Calu3 (cell line): ENCODE measurements at places on chromosomes 2 and 18.

- no peak for DNase-seq
Measured at GRCh38 chr2:158960193-158960592, 8.2 kb upstream of the TANC1 start.

DNA sequence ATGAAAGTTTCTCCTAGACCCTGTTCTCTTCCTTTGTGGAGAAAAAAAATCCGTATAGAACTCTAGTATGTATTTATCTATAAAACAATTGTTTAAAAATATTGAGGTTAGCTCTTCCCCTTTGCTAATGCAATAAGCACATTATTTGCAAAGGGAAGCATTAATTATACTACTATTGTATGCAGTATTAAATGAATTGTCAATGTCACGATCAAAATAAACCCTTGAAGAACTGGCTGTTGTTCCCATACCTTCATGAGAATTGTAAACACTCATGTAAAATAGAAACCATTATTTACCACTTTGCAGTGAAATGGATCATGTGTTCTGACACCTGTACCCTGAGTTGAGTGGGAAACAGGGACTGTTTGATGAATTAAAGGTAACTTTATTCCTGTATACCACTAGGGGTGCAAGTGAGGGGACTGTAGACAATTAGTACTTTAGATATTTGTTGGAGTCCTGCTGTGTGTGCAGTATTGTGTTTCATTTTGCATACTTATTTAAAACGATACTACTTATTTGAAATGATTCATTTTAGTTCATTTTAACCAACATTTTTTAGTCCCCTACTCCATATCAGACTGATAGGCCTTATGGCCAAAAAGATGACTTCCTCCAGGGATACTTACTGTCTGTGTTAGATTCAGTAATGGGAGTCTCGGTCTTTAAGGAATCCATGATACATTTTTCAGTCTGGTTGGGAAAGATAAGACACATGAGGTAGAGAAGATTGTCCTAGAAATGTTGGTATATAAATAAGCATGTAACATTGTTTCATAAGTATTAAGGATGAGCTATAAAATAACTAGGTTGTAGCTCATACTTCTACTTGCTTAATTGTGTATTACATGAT, 7.9 kb downstream of the PKP4 start:
- DNase-seq = no peak

- DNase-seq = no peak
Measured at GRCh38 chr18:49170925-49171505, 220.2 kb upstream of the SMAD7 start.

DNA sequence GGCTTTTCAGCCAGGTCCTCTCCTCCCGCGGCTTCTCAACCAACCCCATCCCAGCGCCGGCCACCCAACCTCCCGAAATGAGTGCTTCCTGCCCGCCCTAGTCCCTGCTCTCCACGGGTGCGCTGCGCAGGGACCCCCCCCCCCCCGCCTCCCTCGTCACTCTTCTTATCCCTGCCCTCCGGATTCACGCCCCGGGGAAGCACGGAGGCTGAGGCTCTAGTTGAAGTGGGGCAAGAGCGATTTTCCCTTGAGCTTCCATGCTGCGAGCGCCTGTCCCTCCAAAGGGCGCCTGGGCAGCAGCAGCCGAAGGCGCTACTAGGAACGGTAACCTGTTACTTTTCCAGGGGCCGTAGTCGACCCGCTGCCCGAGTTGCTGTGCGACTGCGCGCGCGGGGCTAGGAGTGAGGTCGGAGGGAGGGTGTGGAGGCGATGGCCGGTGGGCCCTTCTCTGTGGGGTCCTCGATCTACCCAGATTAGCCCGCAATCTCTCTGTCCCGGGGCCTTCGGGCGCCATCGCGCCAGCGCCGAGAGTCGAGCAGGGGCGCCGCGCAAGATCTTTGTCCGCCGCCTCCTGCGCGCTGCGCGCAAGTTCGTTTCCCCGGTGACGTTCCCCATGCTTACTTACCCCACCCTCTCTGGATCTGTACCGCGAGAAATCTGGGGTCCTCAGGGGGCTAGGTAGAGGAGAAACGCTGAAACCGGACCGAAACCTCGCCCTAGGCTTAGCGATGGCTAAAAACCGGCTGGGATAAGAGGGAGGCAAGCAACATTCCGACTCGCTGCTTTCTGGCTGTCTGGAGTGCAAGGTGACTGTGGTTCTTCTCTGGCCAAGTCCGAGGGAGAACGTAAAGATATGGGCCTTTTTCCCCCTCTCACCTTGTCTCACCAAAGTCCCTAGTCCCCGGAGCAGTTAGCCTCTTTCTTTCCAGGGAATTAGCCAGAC, 677 bp downstream of the GAD1 start:
- peak; percentile 35 for DNase-seq

GRCh38 chr2:68091439-68092034, 28.7 kb upstream of the C1D start:
- DNase-seq = no peak

DNA sequence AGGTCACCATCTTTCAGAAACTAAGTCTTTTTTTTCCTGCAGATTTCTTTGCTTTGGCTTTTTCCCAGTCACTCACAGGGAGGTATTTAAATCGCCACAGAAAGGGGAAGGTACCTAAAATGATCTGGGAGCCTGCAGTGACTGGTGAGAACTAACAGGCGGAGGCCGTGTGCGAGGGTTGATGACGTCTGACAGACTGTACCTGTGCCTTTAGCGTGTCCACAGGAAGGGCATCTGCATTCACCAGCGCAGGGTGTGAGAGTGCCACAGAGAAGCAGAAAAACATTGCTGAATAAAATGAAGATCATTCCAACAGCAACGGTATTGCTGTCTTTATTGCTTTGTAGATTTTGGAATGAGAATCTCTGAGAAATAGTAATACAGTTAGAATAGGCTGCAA, 5.7 kb downstream of the CTDP1 start:
- DNase-seq = no peak

GRCh38 chr2:60581433-60582282, 28.2 kb upstream of the BCL11A start:
- peak; percentile 81 for DNase-seq

- DNase-seq = no peak
Measured at GRCh38 chr2:45905632-45905958, 254.1 kb downstream of the PRKCE start.

DNA sequence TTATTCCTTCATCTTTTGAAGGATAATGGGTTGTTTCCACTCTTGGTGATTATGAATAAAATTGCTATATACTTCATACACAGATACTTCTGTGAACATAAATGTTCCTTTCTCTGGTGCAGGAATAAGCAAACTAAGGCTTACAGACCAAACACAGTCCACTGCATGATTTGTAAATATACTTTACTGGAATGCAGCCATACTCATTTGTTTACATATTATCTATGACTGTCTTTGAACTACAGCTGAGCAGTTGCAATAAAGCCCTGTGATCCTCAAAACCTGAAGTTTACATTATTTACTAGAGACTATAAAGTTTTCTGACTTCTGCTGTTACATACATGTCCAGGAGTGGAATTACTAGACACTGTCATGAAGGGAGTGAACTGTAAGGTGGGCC, 381.0 kb upstream of the CNTNAP5 start:
- no peak for DNase-seq

DNA sequence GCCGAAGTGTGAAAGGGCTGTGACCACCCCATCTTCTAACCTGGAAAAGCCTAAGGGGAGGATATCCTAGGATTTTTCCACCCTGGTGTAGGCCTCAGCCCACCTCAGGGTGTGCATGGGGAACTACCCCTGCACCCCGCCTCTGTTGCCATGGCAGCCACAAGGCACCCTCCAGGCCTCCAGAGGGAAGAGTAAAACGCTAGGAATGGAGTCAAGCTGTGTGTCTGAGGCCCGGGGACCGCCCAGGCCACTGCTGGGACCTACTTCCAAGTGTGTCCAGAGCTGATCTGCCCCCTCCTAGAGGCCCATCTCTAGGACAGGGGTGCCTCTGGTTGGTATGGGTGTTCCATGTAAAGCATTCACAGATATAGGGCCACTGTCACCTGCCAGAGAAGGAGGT, 86.7 kb downstream of the PLB1 start:
- DNase-seq = no peak

- no peak for DNase-seq
Measured at GRCh38 chr2:238848976-238849853, 1.3 kb downstream of the TWIST2 start.

- DNase-seq = no peak
Measured at GRCh38 chr2:241025639-241026038, 27.2 kb downstream of the SNED1 start.

DNA sequence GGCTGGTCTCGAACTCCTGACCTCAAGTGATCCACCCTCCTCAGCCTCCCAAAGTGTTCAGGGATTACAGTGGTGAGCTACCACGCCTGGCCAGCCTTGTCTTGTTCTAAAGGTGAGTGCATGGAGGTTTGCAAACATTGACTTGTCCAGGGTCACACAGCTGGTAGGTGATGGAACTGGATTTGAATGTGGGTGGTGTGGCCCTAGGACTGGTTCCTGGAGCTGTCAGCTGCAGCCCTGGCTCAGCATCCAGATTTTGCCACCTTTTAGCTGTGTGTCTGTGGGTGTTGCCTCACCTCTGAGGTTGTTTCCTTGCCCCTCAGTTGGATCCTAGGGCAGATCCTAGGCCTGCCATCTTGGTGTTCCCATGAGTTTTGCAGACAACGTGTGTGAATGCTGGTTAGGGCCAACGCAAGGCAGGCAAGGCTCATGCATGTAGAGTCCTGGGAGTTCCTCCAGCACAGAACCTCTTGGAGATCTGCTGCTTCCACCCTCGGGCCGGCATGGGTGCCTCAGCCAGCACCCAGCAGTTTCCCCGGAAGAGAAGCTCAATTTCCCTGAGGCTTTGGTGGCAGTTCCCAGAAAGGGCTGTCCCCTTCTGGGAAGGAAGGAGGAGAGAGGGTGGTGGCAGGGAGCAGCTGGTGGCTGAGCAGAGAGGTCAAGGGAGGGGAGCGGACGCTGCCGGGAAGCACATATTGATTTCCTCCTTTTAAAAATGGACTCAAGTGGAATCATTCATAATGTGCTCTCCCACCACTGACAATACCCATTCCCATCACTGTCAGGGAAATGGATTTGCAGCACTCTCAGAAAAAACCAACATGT, 127.6 kb upstream of the HS6ST1 start:
- DNase-seq = no peak

DNA sequence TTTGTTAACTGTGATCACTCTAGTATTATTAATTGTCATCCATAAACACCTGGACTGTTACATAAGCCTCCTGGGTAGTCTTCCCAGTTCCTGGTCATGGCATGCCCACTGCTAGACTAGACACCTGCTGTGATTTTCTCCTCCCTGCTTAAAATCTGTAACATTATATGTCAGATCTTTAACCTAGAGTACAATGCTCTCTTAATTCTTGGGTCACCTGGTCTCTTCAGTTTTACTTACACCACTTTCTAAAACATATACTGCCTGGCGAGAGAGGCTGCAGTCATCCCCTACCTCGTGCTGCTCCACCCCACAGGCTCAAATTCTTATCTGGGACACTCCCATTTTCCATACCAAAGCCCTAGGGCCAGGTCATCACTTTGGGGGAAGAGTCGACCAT, 161.3 kb downstream of the CDH2 start:
- no peak for DNase-seq

- no peak for DNase-seq
Measured at GRCh38 chr2:233059797-233060500, at the start of gene INPP5D. INPP5D (plus strand) TSS chr2:233060342; CDS start chr2:233060479, 137 bp downstream.

DNA sequence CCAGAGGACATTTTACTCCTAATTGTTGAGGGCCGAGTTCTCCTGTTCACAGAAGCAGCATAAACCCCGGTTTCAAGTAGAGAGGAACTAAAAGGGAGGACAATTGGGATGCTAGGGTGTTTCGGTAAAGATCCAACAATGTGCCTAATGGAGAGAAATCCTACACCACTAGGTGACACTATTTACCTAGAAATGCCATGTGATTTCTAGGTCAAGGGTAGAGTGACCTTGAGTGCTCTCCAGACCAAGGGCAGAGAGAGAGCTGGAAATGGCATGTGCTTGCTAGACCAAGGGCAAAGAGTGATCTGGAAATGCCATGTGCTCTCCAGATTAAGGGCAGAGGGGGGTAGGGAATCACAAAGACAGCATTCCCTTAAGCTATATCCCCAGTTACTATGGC, 472.0 kb downstream of the DCDC2C start:
- no peak for DNase-seq

GRCh38 chr2:223979730-223980396, 22.6 kb downstream of the MRPL44 start:
- no peak for DNase-seq

DNA sequence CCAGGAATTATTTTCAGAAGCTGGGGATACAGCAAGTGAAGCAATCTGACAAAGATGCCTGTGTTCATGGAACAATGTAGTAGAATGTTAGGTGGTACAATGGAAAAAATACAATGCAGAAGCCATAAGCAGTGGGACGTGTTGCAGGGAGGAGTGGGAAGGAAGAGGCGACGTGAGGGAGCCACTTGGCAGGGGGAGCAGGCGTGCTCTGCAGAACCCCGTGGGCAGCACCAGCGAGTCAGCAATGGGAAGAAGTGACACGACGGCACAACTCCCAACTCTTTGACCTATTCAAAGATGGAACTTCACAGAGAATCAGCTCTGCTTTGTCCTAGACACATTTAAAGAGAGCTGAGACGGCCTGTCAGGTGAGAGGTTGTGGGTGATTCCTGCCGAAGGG, 30.5 kb downstream of the PRELID3A start:
- DNase-seq = no peak

- DNase-seq = peak; percentile 40
Measured at GRCh38 chr2:150167711-150168110, 319.8 kb downstream of the RND3 start.

GRCh38 chr2:192029089-192029488, 165.6 kb downstream of the TMEFF2 start:
- peak; percentile 8 for DNase-seq

GRCh38 chr2:195622966-195623365, 34.1 kb upstream of the SLC39A10 start:
- DNase-seq = no peak

GRCh38 chr2:40421631-40422297, 30.1 kb downstream of the SLC8A1 start:
- DNase-seq = no peak

- DNase-seq = peak; percentile 7
Measured at GRCh38 chr2:210072922-210073509, 70.6 kb downstream of the RPE start.

DNA sequence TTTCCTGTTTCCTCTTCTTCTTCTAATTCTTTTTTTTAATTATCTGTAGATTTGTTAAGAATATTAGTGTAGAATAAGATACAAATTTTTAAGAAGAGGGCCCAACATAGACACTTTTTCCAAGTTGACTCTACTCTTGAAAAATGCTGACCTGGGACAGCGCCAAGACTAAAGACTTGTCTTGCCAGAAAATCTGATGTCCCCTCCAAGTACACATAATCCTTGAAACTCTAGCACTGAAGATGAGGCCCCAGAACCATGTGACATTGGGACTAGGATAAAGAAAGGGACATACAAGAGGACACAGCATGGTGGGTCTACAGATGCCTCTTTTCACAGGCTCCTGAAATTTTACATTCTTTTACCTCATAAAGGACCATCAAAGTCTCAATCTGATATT, 271.6 kb upstream of the SESTD1 start:
- no peak for DNase-seq

DNA sequence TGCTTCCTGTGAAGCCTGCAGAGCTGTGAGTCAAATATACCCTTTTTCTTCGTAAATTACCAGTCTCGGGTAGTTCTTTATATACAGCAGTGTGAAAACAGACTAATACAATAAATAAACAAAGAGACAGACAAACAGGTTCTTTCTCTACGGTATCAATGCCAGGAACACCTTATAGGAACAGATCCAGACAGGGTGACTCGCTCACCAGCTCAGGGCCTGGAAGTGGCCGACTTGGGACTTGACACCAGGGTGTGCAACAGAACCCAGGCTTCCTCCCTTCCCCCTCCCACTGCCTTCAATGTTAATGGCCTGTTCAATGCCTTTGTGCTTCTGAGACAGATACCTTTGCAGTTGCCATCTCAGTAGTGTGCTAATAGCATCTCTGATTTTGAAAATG, 309.5 kb downstream of the ALK start:
- no peak for DNase-seq
